ENCODE measurements at places on chromosomes 3 and 15.

- DNase-seq = no peak
These were observed 295.7 kb downstream of the UNC13C start for GRCh38 chr15:54273928-54274327.

DNA sequence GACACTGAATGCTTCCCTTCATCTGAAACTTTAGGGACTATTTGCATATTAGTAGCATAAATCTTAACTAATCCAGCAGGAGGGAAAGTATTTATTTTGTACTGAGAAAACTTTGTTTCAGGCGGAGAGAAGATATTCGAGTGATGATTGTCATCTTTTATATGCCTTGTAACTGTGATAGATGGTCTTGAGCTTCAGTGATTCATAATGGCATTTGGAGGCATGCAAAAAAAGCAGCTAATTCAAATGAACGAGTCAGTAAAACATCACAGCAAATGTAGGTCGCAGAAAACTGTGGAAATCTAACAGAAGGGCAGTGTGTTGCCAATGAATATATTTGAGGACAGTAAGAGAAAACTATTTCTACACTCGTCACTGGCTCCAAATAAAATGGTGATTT, 643.7 kb upstream of the NAALADL2 start:
- no peak for DNase-seq

GRCh38 chr3:114327665-114328064, 33.8 kb downstream of the TIGIT start:
- DNase-seq = no peak

- DNase-seq = no peak
These were observed 1.4 kb downstream of the GATA2 start for GRCh38 chr3:128491691-128491940.

GRCh38 chr15:90264671-90265070, 801 bp upstream of the NGRN start:
- DNase-seq = peak; percentile 73

GRCh38 chr3:43970920-43971319, 270.8 kb upstream of the TOPAZ1 start:
- no peak for DNase-seq

DNA sequence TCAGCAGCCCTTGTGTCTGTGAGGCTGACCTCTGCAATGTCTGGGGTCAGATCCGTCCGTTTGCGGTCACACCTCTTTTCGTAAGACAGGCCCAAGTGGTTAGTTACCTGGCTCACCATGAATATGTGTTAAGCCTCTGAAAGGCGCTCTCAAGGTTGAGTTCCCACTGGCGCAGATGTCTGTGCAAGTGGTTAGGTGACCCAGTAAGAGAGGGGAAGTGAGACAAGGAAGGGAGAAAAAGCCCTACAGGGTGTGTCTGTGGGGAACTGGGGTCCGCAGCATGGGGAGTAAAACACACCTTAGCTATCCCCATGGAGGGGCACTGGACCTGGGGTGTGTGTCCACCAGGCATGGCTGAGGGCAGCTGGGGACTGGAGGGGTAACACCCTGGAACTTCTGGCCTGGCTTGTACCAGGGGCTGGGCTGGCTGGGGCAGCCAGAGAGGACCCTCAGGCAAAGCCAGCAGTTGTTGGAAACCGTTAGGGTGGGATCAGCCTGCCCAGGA, 391.6 kb upstream of the PROK2 start:
- no peak for DNase-seq

DNA sequence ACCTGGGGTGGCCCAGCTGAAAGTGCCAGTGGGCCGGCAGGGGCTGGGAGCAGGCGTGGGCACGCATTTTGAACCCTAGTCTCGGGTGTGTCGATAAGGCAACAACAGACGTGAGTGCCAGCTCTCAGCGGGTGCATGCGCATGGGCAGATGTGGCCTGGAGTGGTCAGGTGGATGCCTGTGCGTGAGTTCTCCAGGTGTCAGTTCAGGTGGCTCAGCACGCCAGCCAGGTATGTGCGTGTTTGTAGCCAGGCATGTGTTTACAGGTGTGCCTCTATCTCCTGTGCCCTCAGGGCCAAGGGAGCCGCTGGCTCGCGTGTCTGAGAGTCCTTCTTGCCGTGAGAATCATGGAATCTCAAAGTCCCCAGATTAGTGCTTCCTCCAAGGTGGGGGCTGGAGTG, 14.8 kb downstream of the CYP1A2 start:
- DNase-seq = no peak

DNA sequence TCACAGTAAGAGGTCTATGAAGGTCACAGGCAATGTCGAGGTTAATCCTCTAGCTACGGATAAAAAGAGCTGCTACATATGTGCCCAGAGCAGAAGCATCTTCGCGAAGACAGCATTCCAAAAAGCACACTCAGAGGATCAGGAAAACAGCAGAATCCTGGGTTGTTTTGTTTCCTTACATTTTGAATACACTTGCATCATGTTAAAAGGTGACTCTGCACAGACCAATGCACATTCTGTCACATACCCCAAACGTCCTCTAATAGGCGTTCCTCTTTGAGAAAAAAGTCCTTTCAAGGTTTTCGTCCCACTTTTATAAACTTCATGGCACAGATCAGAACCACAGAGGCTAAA, 52.7 kb downstream of the VGLL4 start:
- no peak for DNase-seq

- DNase-seq = no peak
These were observed 1.4 kb upstream of the CIDEC start for GRCh38 chr3:9881441-9881840.

- DNase-seq = no peak
These were observed 42.7 kb downstream of the DUT start for GRCh38 chr15:48373821-48374451.

- DNase-seq = no peak
These were observed 85.8 kb upstream of the RASGRP1 start for GRCh38 chr15:38650384-38650783.

DNA sequence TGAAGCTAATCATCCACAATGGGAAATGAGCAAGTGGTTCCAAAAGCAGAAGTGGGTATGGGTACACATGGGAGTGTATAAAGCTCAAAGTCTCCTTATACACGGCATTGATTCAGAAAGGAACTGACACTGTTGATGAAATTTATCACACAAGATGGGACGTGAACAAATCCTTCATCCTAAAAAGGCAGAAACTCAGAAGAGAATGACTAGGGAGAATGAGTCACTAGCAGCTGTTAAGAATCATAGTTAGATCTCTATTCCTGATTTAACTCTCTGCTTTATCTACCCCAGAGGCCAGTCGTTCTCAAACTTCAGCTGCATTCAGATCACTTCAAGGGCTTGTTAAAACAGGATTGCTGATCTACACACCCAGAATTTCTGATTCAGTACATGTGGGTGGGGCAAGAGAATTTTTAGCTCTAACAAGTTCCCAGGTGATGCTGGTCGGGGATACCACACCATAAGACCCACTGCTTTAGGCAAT, 97.7 kb upstream of the PHLDB2 start:
- no peak for DNase-seq

DNA sequence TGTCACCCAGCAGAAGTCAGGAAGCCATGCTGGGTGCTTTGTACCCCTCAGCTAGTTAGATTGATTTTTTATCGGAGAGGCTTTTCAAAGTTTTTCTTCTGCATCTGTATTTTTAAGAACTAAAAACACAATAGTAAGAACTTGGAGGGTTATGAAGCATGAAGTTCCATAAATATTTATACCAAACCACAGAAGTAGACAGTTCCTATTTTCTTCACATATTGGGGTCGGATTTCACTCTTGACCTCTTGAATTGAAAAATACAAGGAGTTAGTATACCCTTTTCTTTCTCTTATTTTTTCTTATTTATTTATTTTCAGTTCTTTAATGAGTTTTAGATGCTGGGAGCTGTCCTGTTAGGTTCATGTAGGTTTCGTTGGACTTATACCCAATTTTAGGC, 35.1 kb downstream of the SLC25A26 start:
- no peak for DNase-seq

DNA sequence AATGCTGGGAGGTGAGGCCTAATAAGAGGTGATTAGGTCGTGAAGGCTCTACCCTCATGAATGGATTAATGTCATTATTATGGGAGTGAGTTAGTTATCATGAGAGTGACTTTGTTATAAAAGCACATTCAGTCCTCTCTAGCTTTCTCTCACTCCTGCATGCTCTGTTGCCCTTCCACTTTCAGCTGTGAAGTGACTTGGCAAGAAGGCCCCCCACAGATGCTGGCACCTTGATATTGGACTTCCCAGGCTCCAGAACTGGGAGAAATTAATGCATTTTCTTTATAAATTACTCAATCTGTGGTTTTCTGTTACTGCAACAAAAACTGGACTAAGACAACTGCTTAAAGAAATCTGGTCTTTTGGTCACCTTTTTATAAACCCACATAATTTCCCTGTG, 144.3 kb downstream of the FBN1 start:
- no peak for DNase-seq

GRCh38 chr15:98422130-98422478, 226.2 kb upstream of the IGF1R start:
- DNase-seq = no peak

- no peak for DNase-seq
These were observed 331.5 kb upstream of the MCTP2 start for GRCh38 chr15:93899817-93900216.

GRCh38 chr3:12042638-12043037, 38.5 kb downstream of the SYN2 start:
- DNase-seq = no peak

- DNase-seq = no peak
These were observed 337.5 kb downstream of the GAP43 start for GRCh38 chr3:115960799-115961198.

DNA sequence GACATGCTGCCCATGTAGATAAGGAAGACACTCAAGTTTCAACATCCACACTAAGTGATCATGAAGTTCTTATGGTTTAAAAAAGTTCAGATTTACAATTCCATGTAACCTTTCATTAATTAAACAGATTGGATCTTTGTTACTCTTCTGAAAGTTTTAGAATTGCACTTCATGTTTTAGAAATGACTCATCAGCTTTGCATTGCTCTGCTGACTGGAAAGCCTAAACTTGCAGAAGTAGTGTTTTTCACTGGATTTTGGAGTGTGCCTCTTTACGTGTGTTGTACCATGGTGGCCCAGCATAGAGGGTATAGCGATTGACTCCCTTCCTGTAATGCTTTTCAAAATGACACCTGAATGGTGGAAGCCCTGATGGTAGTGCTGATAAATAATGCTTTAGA, 157.9 kb downstream of the BBX start:
- no peak for DNase-seq

GRCh38 chr3:127758013-127758412, 64.3 kb downstream of the MGLL start:
- no peak for DNase-seq

GRCh38 chr3:189820365-189820720, 189.2 kb downstream of the TP63 start:
- DNase-seq = no peak

GRCh38 chr3:5692446-5692845, 504.9 kb downstream of the EDEM1 start:
- no peak for DNase-seq

DNA sequence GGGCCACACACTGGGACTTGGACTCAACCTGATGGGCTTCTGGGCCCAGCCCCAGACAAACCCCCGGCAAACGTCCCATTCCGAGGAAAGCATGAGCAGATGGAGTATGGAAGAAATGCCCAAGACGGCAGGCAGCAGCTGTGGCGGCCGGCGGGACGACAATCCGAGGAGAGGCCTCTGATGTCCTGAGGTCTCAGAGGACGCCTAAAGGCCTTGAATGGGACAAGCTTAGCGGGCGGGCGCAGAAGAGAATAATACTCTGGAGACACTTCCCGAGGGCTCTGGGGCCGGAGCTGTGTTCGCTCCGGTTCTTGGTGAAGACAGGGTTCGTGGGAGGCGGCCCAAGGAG, 482 bp upstream of the OGG1 start:
- DNase-seq = no peak

- DNase-seq = no peak
These were observed 25.0 kb downstream of the DPH3 start for GRCh38 chr3:16239780-16240179.

- DNase-seq = no peak
These were observed 1059.8 kb downstream of the SI start for GRCh38 chr3:164018500-164018899.

DNA sequence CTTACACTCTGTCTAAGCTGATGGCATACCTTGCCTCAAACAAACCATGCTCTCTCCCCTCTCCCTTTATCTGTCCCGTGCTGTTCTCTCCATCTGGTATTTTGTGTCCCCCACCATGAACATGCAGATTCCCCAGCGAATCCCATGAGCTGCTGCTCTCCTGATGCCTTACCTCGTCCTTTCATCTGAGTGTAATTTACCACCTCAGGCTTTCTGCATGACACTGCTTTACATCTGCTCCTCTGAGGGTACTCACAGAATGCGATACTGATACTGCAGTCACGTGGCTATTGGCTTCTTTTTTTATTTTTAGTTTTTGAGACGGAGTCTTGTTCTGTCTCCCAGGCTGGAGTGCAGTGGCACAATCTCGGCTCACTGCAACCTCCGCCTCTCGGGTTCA, 341.7 kb downstream of the PTPRG start:
- DNase-seq = no peak

GRCh38 chr15:95025924-95026728, 794.8 kb downstream of the MCTP2 start:
- peak; percentile 70 for DNase-seq

DNA sequence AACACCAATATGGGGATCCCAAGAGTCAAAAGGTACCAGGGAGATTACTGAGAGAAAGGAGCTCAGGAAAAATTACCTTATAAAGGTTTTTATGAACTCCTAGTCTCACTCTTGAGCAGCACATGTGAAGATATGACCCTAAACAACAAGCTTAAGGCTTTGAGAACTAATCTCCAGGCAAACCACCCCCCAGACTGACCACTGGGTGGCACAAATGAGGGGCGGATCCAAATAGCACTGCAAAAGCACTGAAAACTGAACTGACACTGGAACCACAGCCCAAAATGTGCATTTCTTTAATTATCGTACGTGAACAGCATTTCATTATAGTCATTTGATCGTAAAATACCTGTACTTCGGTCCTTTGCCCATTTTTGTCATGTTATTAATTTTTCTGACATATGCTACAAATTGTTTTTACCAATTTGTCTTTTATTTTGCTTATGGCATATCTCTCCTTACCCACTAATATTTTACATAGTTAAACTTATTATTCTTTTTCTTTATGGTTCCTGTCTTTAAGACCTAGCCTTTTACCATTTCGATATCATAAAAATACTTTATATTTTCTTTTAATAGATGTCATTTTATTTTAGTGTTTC, 31.5 kb upstream of the TFDP2 start:
- DNase-seq = peak; percentile 70

DNA sequence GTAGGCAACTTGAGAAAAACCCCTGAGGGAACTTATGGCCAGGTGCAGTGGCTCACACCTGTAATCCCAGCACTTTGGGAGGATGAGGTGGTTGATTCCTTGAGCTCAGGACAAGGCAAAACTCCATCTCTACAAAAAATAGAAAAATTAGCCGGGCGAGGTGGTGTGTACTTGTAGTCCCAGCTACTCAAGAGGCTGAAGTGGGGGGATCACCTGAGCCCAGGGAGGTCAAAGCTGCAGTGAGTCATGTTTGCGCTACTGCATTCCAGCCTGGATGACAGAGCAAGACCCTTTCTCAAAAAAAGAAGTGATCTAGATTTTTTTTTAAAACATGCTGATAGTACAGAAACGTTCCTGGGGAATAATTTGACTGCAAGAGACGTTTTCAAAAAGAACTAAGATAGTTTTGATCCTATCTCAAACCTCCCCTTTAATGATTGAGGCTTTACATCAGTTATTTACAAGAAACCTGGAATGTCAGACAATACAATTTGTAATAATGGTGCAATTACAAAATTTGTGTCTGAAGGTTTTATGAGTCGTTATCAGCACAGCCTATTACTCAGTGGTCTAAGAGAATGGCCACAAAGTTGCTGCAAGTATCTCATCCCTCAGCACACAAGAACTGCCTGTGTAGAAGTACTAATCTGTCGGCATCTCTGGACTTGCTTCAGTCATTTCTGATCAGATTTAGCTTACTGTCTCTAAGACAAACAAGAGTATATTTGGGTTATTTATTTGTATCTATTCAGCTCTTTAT, 32.2 kb upstream of the KLHL25 start:
- no peak for DNase-seq

All from activated CD4-positive, alpha-beta T cell treated with anti-CD3 and anti-CD28 coated beads, Interleukin-2, amount 10 ng/mL, durations not matched to agents 24 days and 14 days (primary cell).